ENCODE measurements at places on chromosomes 7 and 10. TPM values are rescaled to one million over a fixed set of nuclear protein-coding genes. Genes with fewer than 3 reads are reported as not detected.

DNA sequence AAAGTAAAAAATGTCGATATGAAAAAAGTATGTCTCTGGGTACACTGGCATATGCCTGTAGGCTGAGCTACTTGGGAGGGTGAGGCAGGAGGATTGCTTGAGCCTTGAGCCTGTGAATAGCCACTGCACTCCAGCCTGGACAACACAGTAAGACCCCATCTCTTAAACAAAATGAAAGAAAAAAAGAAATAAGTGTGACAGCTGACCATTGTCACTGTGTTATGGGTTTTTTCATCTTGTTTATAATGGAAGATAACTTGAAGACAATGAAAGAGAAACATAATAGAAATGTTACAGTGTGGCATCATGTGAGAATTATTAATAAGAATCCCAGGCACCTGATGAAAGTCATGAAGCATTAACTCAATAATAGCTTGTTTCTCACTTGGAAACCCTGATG, 75.0 kb downstream of the APBB1IP start:
- no peak overlapping the region for H3K27ac ChIP-seq
- H3K36me3 ChIP-seq, result peaks cover 79% of the 10 kb centered on the region
- H3K4me1 ChIP-seq, result no peaks in the 10 kb centered on the region
- H3K27me3 ChIP-seq, result no peaks in the 10 kb centered on the region
- no peak overlapping the region for H3K4me3 ChIP-seq
- peak; percentile 4 for DNase-seq

GRCh38 chr7:23343806-23344475, 44.8 kb downstream of the MALSU1 start:
- peaks cover 19% of the 10 kb centered on the region for H3K27me3 ChIP-seq
- peaks cover 34% of the 10 kb centered on the region for H3K4me1 ChIP-seq
- no peaks in the 10 kb centered on the region for H3K36me3 ChIP-seq
- no peak overlapping the region for H3K4me3 ChIP-seq
- no peak overlapping the region for H3K27ac ChIP-seq

DNA sequence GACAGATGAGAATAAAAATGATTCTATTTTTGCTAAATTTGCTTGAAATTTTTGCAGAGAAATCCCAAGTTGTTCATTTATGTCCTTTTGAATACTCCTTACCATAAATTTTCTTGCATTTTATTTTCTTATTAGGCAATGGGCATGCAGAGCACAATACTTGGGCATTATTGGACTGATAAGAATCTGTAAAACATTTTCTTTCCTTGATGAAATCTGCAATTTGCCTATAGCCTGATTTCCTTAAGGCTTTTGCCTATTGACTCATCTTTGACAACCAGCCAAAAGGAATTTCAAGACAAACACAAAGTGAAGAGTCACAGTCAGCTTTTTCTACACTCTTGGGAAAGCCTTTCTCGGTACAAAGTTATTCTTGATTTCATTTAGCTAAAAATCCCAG, 30.5 kb upstream of the GNAT3 start:
- no peaks in the 10 kb centered on the region for H3K36me3 ChIP-seq
- no peaks in the 10 kb centered on the region for H3K4me1 ChIP-seq
- no peaks in the 10 kb centered on the region for H3K27me3 ChIP-seq
- DNase-seq, result no peak
- no peak overlapping the region for H3K27ac ChIP-seq
- H3K4me3 ChIP-seq, result no peak overlapping the region

DNA sequence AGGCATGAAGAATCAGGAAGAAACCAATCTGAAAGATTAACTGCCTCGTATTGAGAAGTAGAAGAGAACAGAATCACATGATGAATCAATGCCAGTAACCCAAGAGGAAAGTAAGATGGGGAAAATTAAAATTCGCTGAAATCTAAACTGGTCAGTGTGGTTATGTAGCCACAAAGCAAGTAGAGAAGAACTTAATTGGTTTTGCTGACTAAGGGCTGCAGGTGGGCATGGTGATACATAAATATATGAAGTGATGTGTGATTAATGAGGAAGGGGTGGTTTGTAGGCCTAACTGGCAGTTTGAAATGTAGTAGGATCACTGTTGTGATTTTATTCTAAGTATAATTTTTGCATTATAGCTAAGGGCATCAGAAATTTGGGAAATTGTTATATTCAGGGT, 83.5 kb upstream of the LRRTM3 start:
- H3K27me3 ChIP-seq, result no peaks in the 10 kb centered on the region
- no peaks in the 10 kb centered on the region for H3K4me1 ChIP-seq
- no peak overlapping the region for H3K4me3 ChIP-seq
- H3K36me3 ChIP-seq, result no peaks in the 10 kb centered on the region

DNA sequence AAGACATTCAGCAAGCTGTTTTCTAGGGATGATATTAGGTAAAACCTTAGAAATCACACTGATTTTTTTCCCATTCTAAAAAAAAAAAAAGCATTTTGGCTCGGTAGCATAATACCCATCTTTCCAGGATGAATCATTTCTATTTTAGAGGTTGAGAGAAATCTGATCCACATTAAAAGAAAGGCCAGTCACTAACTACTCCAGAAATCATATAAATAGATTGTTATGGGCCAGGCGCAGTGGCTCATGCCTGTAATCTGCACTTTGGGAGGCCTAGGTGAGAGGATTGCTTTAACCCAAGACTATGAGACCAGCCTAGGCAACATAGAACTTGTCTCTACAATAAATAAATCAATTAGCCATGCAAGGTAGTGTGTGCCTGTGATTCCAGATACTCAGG, 164.3 kb downstream of the BAMBI start:
- no peaks in the 10 kb centered on the region for H3K36me3 ChIP-seq
- H3K27ac ChIP-seq, result no peak overlapping the region
- H3K4me3 ChIP-seq, result no peak overlapping the region
- H3K27me3 ChIP-seq, result no peaks in the 10 kb centered on the region
- no peak for DNase-seq

- H3K27ac ChIP-seq, result no peak overlapping the region
- H3K4me3 ChIP-seq, result no peak overlapping the region
- H3K27me3 ChIP-seq, result no peaks in the 10 kb centered on the region
- H3K36me3 ChIP-seq, result peaks cover 45% of the 10 kb centered on the region
Measured at GRCh38 chr10:21624951-21625350, 90.9 kb downstream of the MLLT10 start.

DNA sequence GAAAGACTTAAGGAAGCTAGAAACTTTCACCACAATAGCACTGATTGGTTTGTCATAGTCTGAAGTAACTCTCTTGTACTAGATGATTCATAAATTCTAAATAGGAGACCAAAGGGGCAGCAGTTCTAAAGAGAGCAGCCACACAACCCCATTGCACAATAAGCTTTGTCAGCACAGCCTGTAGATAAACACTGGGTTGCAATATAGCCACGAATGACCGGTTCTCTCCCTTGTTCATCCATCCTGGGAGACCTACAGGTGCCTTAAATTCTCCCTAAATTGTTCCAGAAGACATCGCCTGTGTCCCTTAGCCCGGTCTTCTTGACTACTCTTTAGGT, 167.0 kb downstream of the SNX13 start:
- no peaks in the 10 kb centered on the region for H3K27me3 ChIP-seq
- no peak for DNase-seq

DNA sequence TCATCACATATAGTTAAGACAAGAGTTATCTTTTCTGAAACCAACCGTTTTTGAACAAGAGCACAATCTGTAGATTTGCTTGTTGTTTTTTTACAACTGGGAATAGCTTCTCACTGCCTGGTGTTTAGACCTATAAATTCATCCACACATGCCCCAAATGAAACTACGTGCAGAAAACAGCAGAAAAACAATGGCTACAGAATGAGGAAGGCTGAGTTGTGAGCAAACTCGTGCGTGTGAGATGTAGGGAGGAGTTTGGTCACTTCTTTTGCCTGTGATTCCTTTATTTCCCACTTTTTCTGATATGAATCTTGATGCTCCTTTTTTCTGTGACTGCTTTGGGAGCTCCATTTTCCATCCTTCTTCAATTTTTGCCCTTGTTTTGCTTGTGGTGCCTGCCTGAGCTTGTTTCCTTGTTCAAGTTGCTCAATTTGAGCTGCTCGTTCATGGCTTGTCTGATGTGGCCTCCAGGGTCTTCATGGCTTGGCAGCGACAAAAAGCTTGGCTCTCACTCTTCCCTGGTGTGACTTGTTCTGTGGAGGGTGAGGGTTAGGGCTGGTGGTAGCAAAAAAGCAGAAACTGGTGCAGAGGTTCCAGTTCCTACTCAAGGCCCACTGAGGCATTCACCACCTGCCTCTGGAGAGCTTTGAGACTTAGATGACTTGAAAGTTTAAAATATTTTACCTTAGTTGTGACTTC, 76.9 kb downstream of the ZNF365 start:
- no peak overlapping the region for H3K27ac ChIP-seq
- H3K36me3 ChIP-seq, result no peaks in the 10 kb centered on the region
- H3K27me3 ChIP-seq, result peaks cover 38% of the 10 kb centered on the region
- DNase-seq, result no peak
- H3K4me1 ChIP-seq, result no peaks in the 10 kb centered on the region
- no peak overlapping the region for H3K4me3 ChIP-seq

DNA sequence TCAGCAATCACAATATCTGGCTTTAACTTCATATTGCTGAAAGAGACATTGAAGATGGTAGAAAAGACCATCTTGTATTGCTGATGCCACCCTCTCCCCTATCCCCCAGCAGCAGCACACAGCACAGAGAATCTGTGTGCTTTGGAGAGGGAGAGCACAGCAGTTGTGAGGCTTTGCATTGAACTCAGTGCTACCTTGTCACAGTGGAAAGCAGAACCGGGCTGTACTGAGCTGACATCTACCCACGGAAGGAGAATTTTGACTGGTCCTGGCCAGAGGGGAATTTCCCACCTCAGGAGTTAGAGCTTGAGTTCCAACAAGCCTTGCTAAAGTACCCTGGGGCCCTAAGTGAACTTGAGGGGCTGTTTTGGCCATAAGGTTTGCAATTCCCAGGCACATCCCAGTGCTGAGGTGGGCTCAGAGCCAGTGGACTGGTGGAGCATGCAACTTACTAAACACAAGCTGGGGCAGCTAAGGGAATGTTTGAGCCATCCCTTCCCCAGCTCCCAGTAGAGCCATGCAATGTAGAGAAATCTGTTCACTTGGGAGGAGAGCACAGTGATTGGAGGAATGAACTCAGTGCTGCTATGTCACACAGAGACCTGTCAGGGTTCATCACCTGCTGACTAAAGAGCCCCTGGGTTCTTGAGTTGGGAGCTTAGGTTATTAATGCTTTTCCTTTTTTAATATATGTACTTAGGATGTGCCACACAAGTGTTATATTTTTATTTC, 62.1 kb downstream of the OR13A1 start:
- peaks cover 18% of the 10 kb centered on the region for H3K4me1 ChIP-seq
- H3K36me3 ChIP-seq, result no peaks in the 10 kb centered on the region
- peaks cover 7% of the 10 kb centered on the region for H3K27me3 ChIP-seq
- no peak overlapping the region for H3K4me3 ChIP-seq
- H3K27ac ChIP-seq, result no peak overlapping the region

GRCh38 chr7:749140-749551, 22.1 kb upstream of the PRKAR1B start:
- no peak overlapping the region for H3K27ac ChIP-seq
- H3K36me3 ChIP-seq, result peaks cover 27% of the 10 kb centered on the region
- no peak overlapping the region for H3K4me3 ChIP-seq
- DNase-seq, result no peak

GRCh38 chr7:93175219-93175618, 27.0 kb upstream of the SAMD9L start:
- no peak for DNase-seq
- no peak overlapping the region for H3K4me3 ChIP-seq
- H3K36me3 ChIP-seq, result peaks cover 10% of the 10 kb centered on the region
- no peak overlapping the region for H3K27ac ChIP-seq
- H3K4me1 ChIP-seq, result no peaks in the 10 kb centered on the region

DNA sequence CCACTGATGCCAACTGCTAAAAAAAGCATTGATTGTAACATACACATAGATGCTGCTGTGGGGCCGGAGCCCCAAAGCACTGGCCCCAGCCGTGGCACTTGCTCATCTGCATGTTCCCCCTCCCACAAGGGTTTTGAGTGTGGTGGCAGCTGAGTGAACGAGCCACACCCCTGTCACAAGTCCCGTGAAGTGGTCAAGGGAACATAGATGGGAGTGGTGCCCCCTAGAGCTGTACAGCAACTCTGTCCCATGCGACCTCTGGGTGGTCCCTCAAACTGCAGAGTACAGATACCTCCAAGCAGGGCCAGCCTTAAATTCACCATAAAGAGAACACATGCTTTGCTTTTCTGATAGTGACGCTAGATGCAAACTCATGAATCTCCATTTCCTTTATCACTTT, 503.3 kb upstream of the NRP1 start:
- no peak for DNase-seq
- H3K36me3 ChIP-seq, result no peaks in the 10 kb centered on the region
- H3K27ac ChIP-seq, result no peak overlapping the region
- no peak overlapping the region for H3K4me3 ChIP-seq

GRCh38 chr10:114294549-114294948, 55.5 kb downstream of the VWA2 start:
- no peak overlapping the region for H3K4me3 ChIP-seq
- DNase-seq, result no peak
- no peaks in the 10 kb centered on the region for H3K4me1 ChIP-seq
- H3K27me3 ChIP-seq, result no peaks in the 10 kb centered on the region
- peaks cover 28% of the 10 kb centered on the region for H3K36me3 ChIP-seq

- H3K27ac ChIP-seq, result no peak overlapping the region
- no peaks in the 10 kb centered on the region for H3K36me3 ChIP-seq
- no peaks in the 10 kb centered on the region for H3K27me3 ChIP-seq
- DNase-seq, result no peak
- peaks cover 27% of the 10 kb centered on the region for H3K4me1 ChIP-seq
Measured at GRCh38 chr10:44962870-44963738, 3.5 kb downstream of the RASSF4 start.

DNA sequence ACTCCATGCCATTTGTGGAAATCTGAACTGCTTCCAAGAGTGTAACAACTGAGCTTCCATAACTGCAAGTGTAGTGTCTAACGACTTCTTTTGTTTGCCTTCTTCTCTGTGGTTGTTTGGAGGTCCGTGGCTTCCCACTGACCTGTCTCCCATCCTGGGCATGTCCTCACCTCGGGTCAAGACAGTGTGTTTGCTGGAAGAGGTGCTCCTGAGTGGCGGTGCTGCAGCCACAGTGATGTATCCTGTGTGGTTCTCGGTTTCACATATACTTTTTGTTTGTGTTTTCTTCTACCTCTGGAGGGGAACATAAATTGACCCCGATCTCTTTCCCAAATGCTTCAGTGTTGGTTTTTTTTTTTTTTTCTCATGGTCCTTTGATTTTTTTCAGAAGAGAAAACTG, 84.7 kb upstream of the NPVF start:
- H3K4me1 ChIP-seq, result peaks cover 1% of the 10 kb centered on the region
- no peak overlapping the region for H3K4me3 ChIP-seq
- no peak overlapping the region for H3K27ac ChIP-seq
- DNase-seq, result no peak
- no peaks in the 10 kb centered on the region for H3K36me3 ChIP-seq
- peaks cover 4% of the 10 kb centered on the region for H3K27me3 ChIP-seq

The ZNF107 gene
- 17.8 TPM for total RNA-seq

The GOLGA7B gene
- 1.5 TPM for total RNA-seq

The AKR1C3 gene
- 0.88 TPM for total RNA-seq

The SYT15 gene
- total RNA-seq, result 0.33 TPM

The FGFBP3 gene
- total RNA-seq, result 1.9 TPM

The MALRD1 gene
- not detected for total RNA-seq
